ENCODE measurements at places on chromosomes 12 and 14.
A peak's percentile ranks its signal among the peaks of the same experiment; 100 is the strongest.

GRCh38 chr14:91980157-91980556 is 32.7 kb upstream of the FBLN5 start:
- DNase-seq, result peak; percentile 48

DNA sequence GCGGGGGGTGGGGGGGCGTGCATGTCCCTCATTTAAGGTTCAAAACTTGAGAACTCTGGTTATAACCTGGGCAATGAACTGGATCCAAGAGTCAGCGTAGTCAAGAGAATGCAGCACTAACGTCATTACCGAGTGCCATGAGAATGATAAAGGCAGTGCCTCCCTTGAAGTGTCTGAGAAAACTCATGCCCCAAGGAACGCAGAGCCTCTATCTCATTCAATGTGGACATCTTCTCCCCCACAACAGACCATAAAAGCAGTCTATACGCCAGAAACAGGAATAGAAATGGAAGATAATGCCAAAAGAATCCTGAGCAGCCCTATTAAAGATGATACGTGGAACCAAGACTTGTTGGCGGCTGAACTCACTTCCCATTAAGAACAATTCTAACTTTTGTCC is 208.6 kb downstream of the MED13L start:
- no peak for DNase-seq

DNA sequence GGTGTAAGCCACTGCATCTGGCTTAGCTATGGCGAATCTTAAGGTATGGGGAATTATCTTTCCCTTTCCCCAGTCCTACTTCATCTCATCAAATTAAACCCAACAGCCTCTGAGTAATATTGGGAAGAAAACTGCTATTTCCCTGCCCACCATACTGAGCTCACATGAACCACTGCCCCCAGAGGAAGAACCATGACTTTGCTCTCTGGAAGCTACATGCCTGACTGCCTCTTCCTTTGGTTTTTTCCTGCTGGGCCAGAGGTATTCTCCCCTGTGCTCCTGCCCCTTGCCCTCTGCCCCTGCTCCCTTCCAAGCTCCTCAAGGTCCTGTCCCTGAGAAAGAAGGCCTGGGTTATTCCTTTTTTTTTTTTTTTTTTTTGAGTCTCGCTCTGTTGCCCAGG is 15.2 kb downstream of the RILPL2 start:
- no peak for DNase-seq

DNA sequence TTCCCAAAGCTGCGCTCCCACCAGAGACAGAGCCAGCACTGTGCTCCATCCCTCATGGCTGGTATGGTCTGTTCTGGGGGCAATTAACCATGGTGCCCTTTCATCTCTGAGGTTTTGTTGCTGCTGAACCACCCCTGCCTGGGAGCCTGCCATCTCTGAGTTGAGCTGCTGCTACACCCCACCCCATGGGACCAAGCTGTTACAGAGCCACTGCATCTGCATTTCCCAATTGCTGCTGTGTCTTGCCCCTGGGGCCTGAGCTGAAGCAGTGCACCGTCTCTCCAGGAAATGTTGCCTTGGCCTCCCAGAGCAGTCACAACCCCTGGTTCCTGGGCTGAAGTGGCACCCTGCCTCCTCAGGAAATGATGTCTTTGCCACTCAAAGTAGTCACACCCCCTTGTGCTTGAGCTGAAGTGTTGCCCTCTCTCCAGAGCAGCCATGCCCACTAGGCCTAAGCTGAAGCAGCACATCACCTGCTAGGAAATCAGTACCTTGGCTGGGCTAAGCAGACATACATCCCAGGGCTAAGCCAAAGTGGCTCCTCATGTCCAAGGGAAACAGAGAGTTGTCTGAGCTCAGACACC is 140.3 kb downstream of the RERGL start:
- DNase-seq, result no peak

DNA sequence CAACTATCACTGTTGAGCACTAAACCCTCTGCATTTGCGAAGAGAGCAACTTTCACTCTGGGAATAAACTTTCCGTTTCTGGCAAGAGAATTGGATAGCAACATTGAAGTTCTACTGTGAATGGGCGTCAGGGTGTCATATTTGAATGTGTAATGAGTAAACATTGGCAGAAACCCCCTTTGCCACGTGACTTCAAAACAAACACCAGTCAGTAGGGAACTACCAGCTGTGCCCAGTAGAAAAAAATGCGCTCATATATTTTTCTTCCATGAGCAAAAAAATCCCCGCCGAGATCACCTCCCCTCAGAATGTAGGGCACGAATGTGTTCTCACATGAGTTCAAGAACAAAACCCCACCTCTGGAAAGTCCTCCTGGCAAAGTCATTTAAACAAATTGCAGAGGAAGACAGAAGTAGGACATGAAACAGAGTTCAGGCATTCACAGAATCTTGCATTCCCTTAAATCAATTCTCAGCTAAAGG is 80.6 kb downstream of the BTG1 start:
- DNase-seq, result peak; percentile 73

DNA sequence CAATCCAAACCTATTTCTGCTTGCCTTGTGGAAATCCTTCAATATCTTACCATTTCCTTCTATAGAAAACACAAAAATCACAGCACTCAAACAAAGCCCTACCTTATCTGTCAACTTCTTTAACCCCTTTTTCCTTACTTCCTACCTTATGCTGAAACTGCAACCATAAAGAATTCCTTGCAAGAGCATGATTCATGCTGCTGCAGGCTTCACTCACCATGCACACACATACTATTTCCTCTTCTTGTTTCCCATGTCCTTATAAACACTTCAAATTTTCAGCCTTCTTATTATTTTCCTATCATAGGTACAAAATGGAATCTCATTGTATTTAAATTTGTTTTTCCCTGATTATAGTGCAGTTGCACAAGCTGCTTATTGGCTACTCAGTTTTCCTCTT is 23.3 kb downstream of the LMNTD1 start:
- DNase-seq, result no peak

- DNase-seq, result no peak
These were observed 6.0 kb downstream of the HDAC7 start for GRCh38 chr12:47813511-47814196.

DNA sequence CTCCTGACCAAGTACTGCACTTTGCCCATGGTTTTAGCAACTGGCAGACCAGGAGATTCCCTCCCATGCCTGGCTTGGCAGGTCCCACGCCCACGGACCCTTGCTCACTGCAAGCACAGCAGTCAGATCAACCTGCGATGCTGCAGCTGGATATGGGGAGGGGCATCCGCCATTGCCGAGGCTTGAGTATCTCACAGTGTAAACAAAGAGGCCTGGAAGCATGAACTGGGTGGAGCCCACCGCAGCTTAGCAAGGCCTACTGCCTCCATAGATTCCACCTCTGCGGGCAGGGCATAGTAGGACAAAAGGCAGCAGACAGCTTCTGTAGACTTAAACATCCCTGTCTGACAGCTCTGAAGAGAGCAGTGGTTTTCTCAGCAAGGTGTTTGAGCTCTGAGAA is 479.8 kb downstream of the FUT8 start:
- DNase-seq, result no peak

DNA sequence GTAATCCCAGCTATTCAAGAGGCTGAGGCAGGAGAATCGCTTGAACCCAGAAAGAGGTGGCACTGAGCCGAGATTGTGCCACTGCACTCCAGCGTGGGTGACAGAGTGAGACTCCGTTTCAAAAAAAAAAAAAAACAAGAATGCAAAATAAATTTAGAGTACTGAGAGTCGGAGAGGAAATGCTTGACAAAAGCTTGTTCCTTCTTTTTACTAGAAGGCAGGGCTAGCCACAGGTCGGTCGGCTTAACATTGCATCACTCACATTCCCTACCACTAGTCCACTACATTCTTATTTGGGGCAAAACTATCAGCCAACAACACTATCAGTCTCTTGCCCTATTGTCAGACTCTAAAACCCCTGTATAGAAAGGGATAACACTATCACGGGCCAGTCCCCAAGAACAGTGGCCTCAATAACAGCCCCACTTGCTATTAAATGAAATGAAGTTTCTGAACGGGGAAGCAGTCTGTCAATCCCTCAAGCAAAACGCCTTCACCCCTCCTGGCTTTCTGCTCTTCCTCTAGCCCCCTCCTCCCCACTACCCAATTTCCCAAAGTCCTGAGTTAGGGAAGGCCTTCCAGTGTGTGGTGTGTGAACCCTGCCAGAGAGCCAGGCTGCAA is 1.0 kb downstream of the RNF41 start:
- peak; percentile 11 for DNase-seq

- no peak for DNase-seq
These were observed 36.9 kb upstream of the TTC7B start for GRCh38 chr14:90853116-90853515.

- DNase-seq, result no peak
These were observed 23.1 kb downstream of the IQSEC3 start for GRCh38 chr12:89653-90052.

DNA sequence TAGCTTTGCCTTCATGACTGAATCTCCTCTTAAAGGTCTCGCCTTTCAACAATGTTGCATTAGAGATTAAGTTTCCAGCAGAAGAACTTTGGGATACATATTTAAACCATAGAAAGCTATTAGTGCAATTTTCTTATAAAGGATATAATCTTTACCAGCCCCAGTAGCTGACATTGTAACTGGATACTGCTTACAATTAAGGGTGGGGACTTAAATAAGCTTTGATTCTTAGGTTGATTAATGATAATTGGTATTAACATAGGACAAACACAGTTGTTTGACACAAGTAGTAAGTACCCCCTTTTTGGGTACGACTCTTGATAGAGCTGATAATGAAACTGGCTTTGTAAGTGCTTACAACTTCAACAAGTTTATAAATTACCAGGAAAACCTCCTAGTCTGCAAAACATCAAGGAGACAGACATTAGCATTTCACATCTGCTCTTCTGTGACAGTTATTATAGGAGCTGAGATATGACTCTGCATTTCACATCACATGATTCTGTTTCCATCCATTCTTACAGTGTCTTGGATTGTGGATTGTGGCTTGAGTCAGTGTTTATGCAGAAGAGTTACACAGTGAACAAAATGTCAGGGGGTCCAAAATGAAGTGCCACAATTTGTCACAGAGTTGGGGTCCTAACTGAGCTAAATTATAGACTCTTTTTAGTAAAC is 249.1 kb upstream of the E2F7 start:
- no peak for DNase-seq

DNA sequence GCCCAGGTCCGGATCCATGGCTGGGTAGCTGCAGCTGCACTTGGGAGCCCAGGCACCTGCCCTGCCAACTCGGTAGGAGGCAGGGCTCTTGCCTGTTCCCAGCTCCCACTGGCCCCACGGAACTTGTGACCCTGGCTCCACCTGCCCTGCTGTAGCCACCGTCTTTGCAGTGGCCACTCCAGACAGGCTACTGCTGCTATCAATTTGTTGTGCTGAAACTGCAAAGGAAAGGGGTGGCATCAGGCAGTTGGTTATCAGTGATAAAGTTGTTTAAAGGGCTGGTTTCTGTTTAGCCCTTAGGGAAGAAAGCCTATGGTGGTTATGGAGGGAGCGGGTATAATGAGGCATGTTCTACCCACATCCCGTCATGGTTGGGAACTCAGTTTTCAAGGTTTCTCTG is 32.1 kb upstream of the ARID2 start:
- DNase-seq, result no peak

GRCh38 chr14:75559451-75560222 is 18.8 kb upstream of the FLVCR2 start:
- DNase-seq, result peak; percentile 13

- DNase-seq, result no peak
These were observed 15.2 kb downstream of the GUCY2C start for GRCh38 chr12:14681190-14681589.
